ENCODE measurements at places on chromosomes 7 and 10. TPM values are rescaled to one million over a fixed set of nuclear protein-coding genes. Genes with fewer than 3 reads are reported as not detected.

GRCh38 chr7:120760050-120760449, 97.9 kb downstream of the TSPAN12 start:
- no peak for DNase-seq

CTTNBP2 gene
- total RNA-seq, result 0.49 TPM

DNA sequence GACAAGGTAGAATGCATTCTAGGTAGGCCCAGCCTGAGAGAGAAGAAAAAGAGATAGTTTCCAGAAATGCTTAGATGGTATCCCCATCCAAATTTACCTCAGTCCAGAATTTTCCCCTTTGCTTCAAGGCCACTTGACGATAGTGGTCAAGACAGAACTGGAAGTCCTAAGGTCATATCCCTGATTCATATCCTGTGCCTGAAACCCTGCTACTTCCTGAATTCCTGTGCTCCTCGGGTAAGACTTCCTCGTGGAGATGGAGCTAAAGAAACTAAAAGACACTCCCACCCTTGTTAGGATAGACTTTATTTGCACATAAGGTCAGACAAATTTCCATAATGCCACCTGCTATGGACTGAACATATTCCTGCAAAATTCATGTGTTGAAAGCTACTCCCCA, 175.9 kb downstream of the EVX1 start:
- DNase-seq, result no peak

DNA sequence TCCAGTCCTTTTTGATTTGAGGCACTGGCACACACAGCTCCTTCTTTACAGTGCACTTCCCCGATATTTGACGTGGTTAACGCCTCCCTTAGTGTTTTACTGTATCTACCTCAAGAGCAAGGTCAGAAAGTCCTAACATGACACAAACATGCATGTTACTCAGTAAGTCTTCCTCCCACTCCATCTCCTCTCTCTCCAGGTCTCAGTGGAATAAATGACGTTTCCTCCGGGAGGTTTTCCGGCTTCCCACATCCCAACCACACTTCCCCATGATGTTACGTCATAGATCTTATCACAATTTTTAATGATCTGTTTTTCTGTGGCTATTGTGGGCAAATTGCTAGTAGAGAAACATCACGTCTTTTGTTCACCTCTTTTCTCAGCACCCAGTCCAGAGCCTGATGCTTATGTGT, 165.7 kb downstream of the PTPN20 start:
- no peak for DNase-seq

GRCh38 chr7:143316492-143316891, 581 bp downstream of the CLCN1 start:
- DNase-seq, result no peak

ASIC3 gene
- 1.2 TPM for total RNA-seq

Data from activated B cell treated with CpG ODN at 0.5 μM for 24 hours (primary cell).